Left renal cortex interstitium (tissue), 4 donors: ENCODE measurements at places on chromosomes 3 and 15.

DNA sequence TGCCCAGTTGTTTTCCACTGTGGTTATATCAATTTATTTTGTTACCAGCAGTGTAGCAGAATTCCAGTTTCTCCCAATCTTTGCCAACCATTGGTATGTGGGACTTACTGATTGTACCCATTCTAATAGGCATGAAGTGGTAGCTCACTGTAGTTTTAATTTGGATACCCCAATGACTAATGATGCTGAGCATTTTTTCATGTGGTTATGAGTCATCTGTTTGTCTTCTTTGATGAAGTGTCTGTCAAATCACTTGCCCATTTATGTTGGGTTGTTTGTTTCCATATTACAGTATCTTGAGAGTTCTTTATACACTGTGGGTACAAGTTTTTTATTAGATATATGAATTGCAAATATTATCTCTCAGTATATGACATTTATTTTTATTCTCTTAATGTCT is 644.3 kb downstream of the NR2F2 start:
- no peak for DNase-seq

DNA sequence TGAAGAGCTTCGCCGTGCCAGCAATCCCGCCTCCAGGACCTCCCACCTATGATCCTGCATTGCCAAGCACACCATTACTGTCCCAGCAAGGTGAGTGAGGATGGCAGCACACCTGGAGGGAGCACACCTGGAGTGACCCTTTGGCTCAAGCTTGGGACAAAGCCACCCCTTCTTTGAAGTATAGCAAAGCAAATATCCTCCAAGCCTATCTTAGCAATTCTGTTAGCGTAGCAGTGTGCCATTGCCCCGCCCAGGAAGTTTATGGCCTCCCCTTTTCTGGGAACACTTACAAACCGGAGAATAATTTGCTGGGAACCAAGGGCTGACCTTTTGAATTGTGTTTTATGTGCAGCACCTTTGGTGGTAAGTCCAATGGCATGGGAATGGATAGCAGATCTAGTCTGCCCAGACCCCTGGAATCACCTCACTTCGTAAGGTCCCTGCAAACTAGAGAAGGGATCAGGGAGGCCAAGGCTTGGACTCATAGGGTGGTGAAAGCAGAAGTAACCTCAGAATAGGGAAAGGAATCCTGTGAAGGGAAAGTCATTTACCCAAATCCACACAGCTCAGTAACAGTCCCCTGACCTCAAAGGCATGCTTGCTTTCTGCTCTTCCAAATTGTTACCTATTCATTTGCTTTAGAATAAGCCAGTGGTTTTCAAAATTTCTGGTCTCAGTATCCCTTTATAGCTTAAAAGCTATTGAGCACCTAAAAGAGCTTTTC is 70.1 kb downstream of the HCN4 start:
- no peak for DNase-seq

DNA sequence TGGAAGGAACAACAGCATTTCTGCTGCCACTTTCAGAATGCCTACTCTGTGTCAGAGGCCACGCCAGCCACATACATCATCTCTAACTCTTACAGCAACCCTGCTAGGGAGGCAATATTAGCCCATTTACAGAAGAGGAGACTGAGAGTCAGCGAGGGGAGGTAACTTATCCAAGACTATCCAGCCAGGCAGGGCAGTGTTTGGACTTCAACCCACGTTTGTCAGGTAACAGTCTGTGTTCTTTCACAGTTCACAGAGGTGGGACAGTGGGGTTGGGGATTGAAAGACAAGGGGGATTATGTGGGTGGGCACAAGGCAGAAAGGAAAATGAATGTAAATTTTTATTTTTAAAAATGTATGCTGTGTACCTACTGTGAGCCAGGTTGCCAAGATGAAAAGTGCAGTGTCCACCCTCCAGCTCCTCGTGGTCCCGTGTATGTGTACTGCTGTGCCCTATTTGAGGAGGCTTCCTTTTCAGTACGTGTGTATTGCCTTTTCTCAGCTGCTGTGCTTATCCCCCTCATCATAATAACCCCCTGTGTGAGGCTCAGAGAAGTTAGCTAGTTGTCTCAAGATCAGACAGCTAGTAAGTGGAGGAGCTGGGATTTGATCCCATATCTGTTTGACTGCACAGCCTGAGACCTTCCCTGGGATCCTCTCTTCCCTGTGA is 16.5 kb upstream of the ATP2B2 start:
- DNase-seq, result no peak

DNA sequence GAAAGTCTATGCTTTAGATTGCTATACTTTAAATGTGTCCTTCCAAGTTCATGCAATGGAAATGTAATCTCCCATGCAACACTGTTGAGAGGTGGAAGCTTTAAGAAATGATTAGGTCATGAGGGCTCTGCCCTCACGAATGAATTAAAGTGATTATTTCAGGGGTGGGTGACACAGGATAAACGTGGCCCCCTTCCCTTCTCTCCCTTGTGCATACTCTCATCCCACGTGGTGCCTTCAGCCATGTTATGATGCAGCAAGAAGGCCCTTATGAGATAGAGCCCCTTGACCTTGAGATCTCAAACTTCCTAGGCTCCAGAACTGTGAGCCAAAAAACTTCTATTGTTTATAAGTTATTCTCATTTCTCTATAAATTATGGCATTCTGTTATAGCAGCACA is 183.3 kb downstream of the TNIK start:
- no peak for DNase-seq

- DNase-seq, result no peak
These were observed 237.0 kb downstream of the LPP start for GRCh38 chr3:188390775-188391443.

- no peak for DNase-seq
These were observed 244.8 kb downstream of the LRRN1 start for GRCh38 chr3:4043867-4044575.

GRCh38 chr15:92924216-92924615 is 24.1 kb downstream of the CHD2 start:
- DNase-seq, result no peak

DNA sequence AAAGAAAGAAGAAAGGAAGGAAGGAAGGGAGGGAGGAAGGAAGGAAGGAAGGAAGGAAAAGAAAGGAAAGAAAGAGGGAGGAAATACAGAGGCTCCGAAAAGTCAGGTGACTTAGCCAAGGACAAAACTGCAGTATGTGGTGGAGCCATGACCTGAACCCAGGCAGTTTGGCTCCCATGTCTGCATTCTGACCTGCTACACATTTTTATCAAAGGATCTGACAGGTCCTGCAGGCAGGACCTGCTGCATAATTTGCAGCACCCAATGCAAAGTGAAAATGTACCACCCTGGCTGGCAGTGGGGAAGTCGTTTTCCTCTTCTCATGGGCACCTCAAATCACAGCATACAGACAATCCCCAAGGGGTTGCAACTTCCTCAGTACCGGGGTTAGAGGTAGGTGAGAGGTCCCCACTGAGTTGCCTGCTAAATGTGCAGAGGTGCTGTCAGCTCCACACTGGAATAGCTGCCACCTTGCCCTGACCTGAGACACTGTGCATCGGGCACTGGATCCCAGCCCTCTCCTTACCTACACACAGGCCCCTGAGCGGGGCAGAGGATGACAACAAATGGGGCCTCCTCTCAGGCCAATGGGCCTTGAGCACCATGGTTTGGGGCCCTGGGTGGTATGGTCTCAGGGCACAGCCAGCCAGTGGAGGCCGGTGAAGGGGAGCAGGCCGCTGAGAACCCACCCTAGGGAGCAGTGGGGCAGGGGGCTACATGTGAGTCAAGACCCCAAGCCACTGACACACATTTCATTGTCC is 175.1 kb downstream of the SHQ1 start:
- DNase-seq, result no peak

GRCh38 chr3:50806806-50807205 is 132.1 kb downstream of the DOCK3 start:
- no peak for DNase-seq

- DNase-seq, result no peak
These were observed 15.2 kb downstream of the TIPARP start for GRCh38 chr3:156689608-156690007.
